ENCODE measurements at places on chromosomes 3 and 15. TPM values are rescaled to one million over a fixed set of nuclear protein-coding genes. Genes with fewer than 3 reads are reported as not detected.

- DNase-seq = no peak
- peaks cover 15% of the 10 kb centered on the region for H3K27me3 ChIP-seq
- no peaks in the 10 kb centered on the region for H3K4me1 ChIP-seq
Measured at GRCh38 chr15:68981941-68982340, 32.6 kb upstream of the NOX5 start.

HESX1 gene
- 0.29 TPM for total RNA-seq

DNA sequence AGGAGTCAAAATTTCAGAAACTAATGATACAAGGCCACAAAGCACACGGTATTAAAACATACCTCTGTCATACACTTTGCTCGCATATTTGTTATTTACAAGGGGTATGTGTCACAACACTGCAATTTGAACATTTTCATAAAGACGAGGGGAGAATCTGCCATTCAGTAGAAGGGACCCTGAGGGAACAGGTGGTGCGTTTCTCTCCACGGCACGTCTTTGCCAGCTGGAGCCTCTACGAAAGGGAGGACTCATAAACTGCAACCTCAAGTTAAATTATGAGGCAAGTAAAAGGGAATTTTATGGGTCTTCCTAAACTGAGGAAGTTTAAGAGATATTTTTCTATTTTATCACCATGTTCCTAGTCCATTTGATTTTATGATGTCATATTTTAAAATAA, 19.1 kb downstream of the ATP10A start:
- H3K36me3 ChIP-seq = no peaks in the 10 kb centered on the region
- H3K4me1 ChIP-seq = peaks cover 8% of the 10 kb centered on the region
- no peaks in the 10 kb centered on the region for H3K27me3 ChIP-seq
- DNase-seq = no peak

MYO5C gene
- under 0.01 TPM for total RNA-seq

ITIH1 gene
- not detected for total RNA-seq

CRABP1 gene
- total RNA-seq = not detected

FAM81A gene
- 0.72 TPM for total RNA-seq

DNA sequence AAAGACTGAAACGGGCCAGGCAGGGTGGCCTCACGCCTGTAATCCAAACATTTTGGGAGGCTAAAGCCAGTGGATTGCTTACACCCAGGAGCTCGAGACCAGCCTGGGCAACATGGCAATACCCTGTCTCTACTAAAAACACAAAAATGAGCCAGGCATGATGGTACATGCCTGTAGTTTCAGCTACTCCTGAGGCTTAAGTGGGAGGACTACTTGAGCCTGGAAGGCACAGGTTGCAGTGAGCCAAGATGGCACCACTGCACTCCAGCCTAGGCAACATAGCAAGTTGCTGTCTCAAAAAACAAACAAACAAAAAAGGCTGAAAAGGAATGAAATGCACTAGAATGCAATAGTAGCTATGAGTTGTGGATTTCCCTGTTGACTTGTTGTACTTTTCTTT, 94.7 kb downstream of the STAG1 start:
- no peak overlapping the region for H3K27ac ChIP-seq
- no peaks in the 10 kb centered on the region for H3K4me1 ChIP-seq
- no peak for DNase-seq
- no peaks in the 10 kb centered on the region for H3K36me3 ChIP-seq

TNK2 gene
- 11.6 TPM for total RNA-seq

GRCh38 chr3:52493232-52494017, 1.7 kb upstream of the STAB1 start:
- H3K4me1 ChIP-seq = peaks cover 16% of the 10 kb centered on the region
- no peak overlapping the region for H3K27ac ChIP-seq
- no peak for DNase-seq
- no peaks in the 10 kb centered on the region for H3K27me3 ChIP-seq

DNA sequence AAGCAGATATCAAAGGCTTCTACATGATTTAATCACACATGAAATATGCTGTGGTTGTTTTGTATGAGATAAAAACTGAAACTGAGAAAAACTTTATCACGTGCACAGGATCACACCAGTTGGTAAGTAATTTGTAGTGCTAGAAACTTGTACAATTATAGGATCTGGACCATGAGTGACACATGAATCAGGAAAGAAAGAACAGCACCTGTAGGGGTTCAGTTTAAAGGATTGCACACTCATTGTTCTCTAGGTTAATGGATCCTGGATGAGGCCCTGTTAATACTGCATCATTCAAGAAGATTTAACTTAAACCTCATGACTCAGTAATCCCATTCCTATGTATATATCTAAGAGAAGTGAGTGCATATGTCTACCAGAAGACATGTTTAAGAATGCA, 87.9 kb downstream of the STT3B start:
- no peak overlapping the region for H3K27ac ChIP-seq
- no peak overlapping the region for H3K4me3 ChIP-seq
- H3K4me1 ChIP-seq = no peaks in the 10 kb centered on the region

- no peaks in the 10 kb centered on the region for H3K27me3 ChIP-seq
- no peak for DNase-seq
- H3K4me1 ChIP-seq = peaks cover 15% of the 10 kb centered on the region
- H3K27ac ChIP-seq = no peak overlapping the region
- H3K4me3 ChIP-seq = no peak overlapping the region
- H3K36me3 ChIP-seq = peaks cover 47% of the 10 kb centered on the region
Measured at GRCh38 chr15:85745525-85746150, 49.1 kb downstream of the KLHL25 start.

DNA sequence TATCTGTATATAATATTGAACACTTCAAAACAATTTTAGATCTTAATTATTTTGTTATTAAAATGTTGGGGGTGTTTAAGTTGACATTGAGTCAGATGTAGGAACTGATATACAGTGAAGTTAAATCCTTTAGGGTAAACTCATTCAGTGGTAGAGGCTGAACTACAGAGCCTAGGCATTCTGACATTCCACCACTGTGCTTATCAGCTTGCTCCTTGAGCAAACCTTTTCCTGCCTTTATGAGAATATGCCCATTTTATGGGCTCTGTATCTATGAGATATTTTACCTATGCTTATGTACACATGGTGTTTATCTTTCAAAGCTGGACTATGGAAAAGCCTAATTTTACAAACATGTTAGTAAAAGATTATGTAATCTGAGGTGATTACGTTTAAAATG, 407.5 kb downstream of the ZBTB20 start:
- no peaks in the 10 kb centered on the region for H3K27me3 ChIP-seq
- DNase-seq = no peak
- H3K36me3 ChIP-seq = no peaks in the 10 kb centered on the region
- H3K4me3 ChIP-seq = no peak overlapping the region

- no peaks in the 10 kb centered on the region for H3K36me3 ChIP-seq
- H3K4me1 ChIP-seq = no peaks in the 10 kb centered on the region
- DNase-seq = no peak
- no peak overlapping the region for H3K4me3 ChIP-seq
Measured at GRCh38 chr3:70608434-70608833, 296.0 kb upstream of the MDFIC2 start.

DNA sequence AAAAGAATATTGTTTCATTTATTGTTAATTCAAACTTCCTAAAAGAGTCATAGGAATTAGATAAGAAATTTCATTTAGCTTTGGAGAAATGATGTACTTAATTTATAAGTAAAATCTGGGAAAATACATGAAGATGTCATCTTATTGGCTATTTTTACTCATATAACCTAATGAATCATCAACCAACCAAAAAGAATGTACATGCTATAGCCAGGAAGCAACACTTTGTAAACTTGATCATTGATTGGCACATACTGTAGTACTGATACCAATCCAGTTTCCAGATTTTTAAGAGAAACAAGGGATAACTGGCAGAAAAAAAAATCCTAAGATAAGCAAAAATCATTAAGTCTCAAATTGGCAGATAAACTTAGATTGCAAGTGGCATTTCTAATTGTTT, 207.9 kb upstream of the CDIN1 start:
- peak overlapping the region; percentile 12 for H3K27ac ChIP-seq
- H3K4me1 ChIP-seq = peaks cover 28% of the 10 kb centered on the region
- peak; percentile 15 for DNase-seq
- no peaks in the 10 kb centered on the region for H3K27me3 ChIP-seq

DNA sequence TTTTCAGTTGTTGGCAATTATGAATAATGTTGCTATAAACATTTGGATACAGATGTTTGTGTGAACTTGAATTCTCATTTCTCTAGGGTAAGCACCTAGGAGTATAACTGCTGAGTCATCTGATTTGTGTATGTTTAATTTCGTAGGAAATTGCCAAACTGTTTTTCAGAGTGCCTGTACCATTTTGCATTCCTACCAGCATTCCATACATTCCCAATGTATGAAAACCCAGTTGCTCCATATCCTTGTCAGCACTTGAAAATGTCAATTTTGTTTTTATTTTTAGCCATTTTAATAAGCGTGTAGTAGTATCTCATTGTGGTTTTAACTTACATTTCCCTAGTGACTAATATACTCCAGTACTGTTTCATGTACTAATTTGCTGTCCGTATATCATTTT, 98.5 kb upstream of the TSC22D2 start:
- no peaks in the 10 kb centered on the region for H3K27me3 ChIP-seq
- no peak overlapping the region for H3K27ac ChIP-seq
- no peaks in the 10 kb centered on the region for H3K36me3 ChIP-seq
- DNase-seq = no peak
- H3K4me1 ChIP-seq = peaks cover 1% of the 10 kb centered on the region

DNA sequence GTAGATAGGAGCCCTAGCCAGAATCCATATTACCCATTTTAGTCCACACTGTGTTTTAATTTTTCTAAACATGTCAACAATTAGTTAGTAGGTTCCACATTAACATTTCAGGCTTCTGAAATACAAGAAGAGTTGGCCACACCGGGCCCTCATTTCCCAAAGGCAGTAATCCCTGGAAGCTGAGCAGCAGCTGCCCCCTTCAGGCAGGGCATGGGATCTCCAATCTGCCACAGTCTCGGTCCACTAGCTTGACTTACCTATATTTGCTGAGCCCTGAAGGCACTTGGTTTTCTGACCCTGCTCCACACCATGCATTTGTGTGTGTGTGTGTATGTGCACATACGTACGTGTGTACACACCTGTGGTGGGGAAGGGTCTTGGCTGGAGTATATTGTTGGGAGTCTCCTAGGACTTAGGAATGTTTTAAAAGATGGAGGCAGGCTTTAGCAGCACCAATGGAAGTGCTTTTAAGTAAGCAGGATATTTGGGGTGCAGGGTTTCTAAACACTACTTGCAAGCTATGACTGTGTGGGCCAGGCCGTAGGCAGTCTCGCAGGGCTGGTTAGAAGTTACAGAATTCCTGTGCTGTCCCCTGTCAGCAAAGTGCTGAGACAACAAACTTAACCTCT, 71.2 kb upstream of the SOX14 start:
- H3K27ac ChIP-seq = no peak overlapping the region
- H3K36me3 ChIP-seq = no peaks in the 10 kb centered on the region
- no peak for DNase-seq
- no peaks in the 10 kb centered on the region for H3K4me1 ChIP-seq

DNA sequence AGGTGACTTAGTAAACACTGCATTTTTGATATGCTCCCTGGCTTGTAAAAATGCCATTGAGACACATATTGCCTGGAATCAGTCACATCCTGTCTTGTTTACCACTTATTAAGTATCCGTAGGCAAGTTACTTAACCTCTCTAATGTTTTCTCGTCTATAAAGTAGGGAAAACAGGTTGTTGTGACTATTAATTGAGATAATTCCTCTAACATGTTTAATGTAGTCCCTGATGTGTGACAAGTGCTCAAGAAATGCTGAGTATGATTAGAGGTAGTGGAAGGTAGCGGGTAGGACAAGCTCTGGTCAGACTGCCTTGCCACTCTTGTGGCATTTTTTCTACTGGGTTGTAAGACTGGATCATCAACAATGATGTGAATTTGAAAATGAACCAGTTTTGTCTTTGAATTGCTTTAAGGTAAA, 54.1 kb downstream of the NFKBIZ start:
- H3K4me3 ChIP-seq = no peak overlapping the region
- H3K36me3 ChIP-seq = no peaks in the 10 kb centered on the region
- H3K27me3 ChIP-seq = no peaks in the 10 kb centered on the region
- DNase-seq = no peak
- no peak overlapping the region for H3K27ac ChIP-seq
- peaks cover 11% of the 10 kb centered on the region for H3K4me1 ChIP-seq

UTS2B gene
- total RNA-seq = 1.1 TPM

GRCh38 chr3:45252826-45253225, 26.7 kb upstream of the TMEM158 start:
- H3K27ac ChIP-seq = no peak overlapping the region
- no peaks in the 10 kb centered on the region for H3K36me3 ChIP-seq
- H3K4me3 ChIP-seq = no peak overlapping the region
- no peaks in the 10 kb centered on the region for H3K4me1 ChIP-seq

- H3K4me3 ChIP-seq = no peak overlapping the region
- peaks cover 14% of the 10 kb centered on the region for H3K36me3 ChIP-seq
- peaks cover 23% of the 10 kb centered on the region for H3K4me1 ChIP-seq
Measured at GRCh38 chr3:157493627-157494550, 9.3 kb downstream of the VEPH1 start.

GRCh38 chr3:186955898-186956696, 25.8 kb downstream of the ST6GAL1 start:
- peaks cover 2% of the 10 kb centered on the region for H3K4me1 ChIP-seq
- H3K27ac ChIP-seq = no peak overlapping the region
- no peak overlapping the region for H3K4me3 ChIP-seq
- no peaks in the 10 kb centered on the region for H3K27me3 ChIP-seq
- DNase-seq = no peak
- no peaks in the 10 kb centered on the region for H3K36me3 ChIP-seq

GRCh38 chr3:160999274-160999673, 105.9 kb downstream of the B3GALNT1 start:
- no peak overlapping the region for H3K27ac ChIP-seq
- H3K4me1 ChIP-seq = no peaks in the 10 kb centered on the region
- no peaks in the 10 kb centered on the region for H3K36me3 ChIP-seq
- no peak overlapping the region for H3K4me3 ChIP-seq
- H3K27me3 ChIP-seq = no peaks in the 10 kb centered on the region

UBAP1L gene
- total RNA-seq = 3.3 TPM

DNA sequence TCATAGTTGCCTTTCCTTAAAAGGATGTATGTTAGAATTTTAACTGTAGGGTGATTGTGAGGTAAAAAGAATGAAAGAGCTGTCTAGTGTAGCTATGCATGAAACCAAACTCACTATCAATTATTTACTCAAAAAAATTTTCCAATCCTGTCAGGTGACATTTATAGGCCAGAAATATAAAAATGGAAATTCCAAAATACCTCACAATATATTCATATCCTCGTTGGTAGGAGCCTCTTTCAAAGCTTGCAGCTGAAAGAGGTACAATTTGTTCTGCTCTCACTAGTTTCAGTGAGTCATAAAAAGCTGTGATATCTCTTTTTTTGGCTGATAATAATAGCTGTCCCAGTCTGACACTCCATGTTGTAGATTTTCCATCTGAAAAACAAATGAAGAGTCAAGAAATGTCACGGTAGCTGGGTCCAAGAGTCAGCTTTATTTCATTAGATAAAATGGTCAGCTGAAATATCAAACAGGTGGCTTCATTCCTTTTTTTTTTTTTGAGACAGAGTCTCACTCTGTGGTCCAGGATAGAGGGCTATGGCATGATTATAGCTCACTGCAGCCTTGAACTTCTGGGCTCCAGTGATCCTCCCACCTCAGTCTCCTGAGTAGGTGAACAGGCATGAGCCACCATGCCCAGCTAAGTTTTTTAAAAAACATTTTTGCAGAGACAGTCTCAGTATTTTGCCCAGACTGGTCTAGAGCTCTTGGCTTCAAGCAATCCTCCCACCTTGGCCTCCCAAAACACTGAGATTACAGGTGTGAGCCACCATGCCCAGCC, 50.8 kb upstream of the XRN1 start:
- H3K27ac ChIP-seq = no peak overlapping the region
- H3K4me1 ChIP-seq = peaks cover 19% of the 10 kb centered on the region
- DNase-seq = no peak
- no peaks in the 10 kb centered on the region for H3K27me3 ChIP-seq

XRN1 gene
- 57.5 TPM for total RNA-seq

COLQ gene
- total RNA-seq = 1.5 TPM

GOLGA8S gene
- under 0.01 TPM for total RNA-seq

Measured in osteoblast (primary cell).